ENCODE measurements at places on chromosomes 4 and X.

DNA sequence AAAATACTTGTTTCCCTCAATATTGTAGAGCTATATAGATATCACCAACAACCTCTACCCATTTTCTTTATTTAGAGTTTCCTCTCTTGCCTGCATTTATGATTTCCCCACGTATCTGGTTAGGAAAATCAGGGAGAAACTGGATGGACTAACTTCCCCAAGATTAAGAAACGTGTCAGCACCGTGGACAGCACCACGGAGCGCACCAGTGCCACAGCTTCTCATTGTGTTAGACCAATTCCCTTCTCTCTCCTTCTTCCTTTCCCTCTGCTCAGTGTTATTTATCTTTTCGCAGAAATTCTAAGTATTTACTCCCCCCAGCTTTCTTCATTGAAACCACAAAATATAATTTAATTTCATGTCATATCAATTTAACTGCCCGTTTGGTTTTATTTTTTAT, 568.6 kb upstream of the BOD1L1 start:
- no peak for DNase-seq

GRCh38 chr4:8503801-8504200, 63.2 kb downstream of the TRMT44 start:
- DNase-seq: no peak

GRCh38 chr4:3074846-3075651, 568 bp downstream of the HTT start:
- peak; percentile 25 for DNase-seq

DNA sequence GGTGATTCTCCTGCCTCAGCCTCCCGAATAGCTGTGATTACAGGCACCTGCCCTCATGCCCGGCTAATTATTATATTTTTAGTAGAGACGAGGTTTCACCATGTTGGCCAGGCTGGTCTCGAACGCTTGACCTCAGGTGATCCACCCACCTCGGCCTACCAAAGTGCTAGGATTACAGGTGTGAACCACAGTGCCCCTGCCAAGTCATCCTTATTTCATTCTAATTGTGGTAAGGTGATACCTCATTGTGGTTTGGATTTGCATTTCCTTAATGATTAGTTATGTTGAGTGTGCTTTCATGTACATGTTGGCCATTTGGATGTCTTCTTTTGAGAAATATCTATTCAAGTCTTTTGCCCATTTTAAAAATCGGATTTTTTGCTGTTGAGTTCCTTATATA, 93.0 kb downstream of the USP9X start:
- DNase-seq: peak; percentile 8

- DNase-seq: peak; percentile 56
Observed at GRCh38 chr4:56653461-56654237, 27.4 kb downstream of the HOPX start.

- DNase-seq: no peak
Observed at GRCh38 chr4:156230176-156230575, 276.5 kb upstream of the CTSO start.

DNA sequence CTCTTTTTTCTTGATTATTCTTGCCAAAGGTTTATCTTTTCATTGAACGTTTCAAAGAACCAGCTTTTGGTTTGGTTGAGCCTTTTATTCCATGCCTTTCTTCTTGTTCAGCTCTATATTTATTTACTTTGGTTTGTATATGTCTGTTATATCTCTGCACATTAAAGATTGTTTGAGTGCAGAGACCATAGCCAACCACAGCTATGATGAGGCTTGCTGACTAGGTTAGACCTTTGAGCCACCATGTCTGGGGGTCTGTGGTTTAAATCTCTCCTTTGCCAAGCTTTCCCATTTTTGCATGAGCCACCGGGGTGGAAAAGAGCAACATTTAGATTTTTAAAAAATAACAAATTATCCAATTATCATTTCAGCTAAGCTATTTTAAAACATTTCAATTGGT, 96.1 kb downstream of the NHS start:
- no peak for DNase-seq

DNA sequence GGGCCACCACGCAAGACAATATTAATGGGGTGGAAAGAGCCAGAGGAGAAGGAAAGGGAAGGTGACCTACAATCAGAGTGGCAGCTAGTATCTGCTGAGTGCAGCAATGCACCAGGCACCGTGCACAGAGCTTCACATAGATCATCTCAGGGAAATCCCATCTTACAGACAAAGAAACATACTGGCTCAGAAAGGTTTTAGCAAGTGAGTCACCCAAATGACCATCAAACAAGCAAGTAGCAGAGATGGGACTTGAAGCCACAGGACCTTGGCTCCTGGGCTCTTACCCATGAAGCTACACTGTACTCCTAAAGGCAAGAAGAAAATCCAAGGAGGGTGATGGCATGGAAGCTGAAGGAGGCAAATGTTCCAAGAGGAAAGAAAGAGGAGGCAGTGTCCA, 6.8 kb downstream of the ANXA5 start:
- no peak for DNase-seq

- no peak for DNase-seq
Observed at GRCh38 chrX:13649838-13650237, 3.1 kb upstream of the TCEANC start.

DNA sequence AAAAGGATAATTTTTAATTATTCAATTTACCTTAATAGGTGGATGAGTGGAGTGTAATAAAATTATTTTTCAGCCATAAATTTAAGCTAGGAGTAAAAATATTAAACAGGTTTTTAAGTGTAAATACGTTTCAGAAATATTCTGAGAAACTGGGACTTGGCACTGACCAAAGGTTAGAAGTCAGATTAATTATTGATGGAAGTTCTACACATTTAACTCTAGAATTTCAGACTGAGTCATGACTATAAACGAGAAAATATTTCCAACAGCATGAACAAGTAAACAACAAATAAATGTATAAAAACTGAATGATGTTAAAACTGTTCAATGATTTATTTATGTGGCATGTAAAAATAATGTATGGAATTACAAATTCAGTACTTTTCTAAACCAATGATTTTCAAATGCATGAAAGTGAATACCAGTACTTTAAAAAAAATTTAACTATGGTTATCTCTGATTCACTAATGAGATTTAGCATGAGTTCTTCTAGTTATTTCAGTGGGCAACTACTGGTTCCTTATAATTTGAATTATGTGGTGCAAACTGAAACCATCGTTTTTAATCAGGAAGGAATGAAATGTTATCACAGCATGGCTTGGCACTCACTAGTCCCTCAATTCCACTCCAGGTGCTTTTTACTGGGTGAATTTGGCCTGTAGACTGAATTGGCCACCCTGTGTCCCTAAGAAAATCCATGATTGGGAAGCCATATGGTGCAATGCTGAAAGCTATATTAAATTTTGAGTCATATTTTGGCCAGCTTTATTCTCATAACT, 244.2 kb downstream of the FSTL5 start:
- DNase-seq: no peak

DNA sequence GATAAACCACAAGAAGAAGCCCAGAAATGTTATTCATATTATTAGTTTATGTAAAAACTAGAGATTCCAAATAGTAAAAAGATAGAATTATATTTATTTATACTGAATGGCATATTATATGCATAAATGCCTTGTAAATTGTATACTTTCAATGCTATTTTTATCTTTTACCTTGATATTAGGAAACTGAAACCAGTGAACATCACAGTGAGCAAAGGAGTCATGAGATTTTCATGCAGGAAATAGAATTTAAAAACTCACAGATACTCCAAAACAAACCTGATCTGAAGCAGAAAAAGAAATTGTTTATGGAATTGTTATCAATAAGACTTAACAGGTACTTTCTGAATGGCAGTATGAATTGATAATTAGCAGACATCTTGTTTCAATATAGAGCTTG, 207.3 kb upstream of the CENPE start:
- no peak for DNase-seq

DNA sequence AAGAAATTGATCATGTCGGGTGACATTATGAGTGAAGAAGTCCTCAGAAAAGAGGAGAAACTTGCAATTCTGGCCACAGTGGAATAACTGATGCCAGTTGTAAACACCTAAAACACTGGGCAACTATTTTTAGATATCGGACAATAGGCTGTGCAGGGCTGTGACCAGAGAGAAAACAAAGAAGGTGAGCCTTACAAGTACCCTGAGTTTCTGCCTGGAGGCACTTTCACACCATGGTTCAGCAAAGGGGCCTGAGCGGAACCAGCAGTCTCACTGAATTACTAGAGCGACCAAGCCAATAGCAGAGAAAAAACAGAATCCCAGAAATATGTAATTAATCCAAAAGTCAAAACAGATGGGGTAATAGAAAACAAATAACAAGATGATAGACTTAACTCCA, 11.2 kb downstream of the IRAK1 start:
- DNase-seq: no peak

DNA sequence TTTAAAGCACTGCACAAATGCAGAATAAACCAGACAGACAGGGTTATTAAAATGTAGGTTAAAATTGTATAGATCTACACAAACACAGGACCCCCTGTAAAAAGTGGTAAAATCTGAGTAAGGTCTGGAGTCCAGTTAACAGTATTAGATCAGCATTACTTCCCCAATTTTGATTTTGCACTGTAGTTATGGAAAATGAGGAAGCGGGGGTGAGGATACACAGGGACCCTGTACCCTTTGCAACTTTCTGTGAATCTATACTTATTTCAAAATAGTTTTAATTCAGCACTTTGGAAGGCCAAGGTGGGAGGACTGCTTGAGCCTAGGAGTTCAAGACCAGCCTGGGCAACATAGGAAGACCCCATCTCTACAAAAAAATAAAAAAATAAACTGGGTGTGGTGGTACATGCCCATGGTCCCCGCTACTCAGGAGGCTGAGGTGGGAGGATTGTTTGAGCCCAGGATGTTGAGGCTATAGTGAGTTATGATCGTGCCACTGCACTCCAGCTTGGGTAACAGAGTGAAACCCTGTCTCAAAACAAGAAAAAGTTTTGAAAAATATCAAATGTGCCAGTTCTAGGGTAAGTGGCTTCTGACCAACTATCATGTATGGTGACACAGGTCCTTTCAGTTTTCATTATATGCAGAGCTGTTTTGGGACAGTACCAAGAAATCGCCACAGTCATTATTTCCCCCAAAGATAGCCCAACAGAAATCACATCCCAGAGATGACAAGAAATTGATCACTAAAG, 17.7 kb downstream of the SEL1L3 start:
- no peak for DNase-seq

- DNase-seq: no peak
Observed at GRCh38 chr4:147942729-147943128, 210.8 kb downstream of the ARHGAP10 start.

- DNase-seq: no peak
Observed at GRCh38 chr4:102598086-102598761, 97.1 kb downstream of the NFKB1 start.

- DNase-seq: no peak
Observed at GRCh38 chrX:118565853-118566252, 70.2 kb downstream of the DOCK11 start.

- DNase-seq: no peak
Observed at GRCh38 chrX:32582729-32583128, 628.6 kb downstream of the DMD start.

DNA sequence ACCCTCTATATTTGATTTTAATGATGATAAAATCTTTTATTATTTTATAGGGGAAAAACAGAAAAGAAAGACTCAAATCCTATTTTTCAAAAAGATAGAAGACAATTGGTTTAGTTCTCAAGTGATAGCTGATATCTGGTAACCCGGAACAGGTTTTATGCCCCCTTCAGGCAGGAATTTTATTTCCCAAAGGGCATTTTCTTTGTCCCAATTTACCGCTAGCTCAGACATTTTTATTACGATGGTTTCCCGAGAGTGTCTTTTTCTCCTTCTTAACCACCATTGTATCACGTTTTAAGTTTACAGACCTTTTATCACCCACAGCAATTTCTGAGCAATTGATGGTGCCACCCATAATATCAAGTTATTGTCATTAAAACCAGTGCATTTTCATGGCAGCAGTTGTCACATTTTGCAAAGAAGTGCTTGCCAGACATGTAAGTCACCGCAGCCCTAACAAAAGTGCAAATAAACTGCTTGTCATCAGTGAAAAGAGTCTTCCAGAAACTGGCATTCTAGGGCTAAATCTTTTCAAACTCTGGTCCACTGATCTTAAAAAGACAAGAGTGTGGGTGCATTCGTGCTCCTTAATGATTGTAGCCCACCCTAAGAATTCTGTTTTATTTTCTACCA, 204.8 kb upstream of the VCX start:
- no peak for DNase-seq

DNA sequence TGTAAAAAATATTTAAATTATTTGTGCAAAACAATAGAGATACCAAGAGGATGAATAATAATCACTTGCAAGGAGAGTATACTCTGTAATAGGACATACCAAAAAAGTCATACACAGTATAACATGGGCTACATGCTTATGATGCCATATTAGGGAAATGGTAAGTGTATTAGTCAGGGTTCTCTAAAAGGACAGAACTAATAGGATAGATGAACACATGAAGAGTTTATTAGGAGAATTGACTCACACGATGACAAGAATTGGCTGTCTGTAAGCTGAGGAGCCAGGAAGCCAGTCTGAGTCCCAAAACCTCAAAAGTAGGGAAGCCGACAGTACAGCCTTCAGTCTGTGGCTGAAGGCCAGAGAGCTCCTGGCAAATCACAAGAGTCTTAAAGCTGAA, 151.2 kb downstream of the DTHD1 start:
- DNase-seq: no peak

GRCh38 chr4:125184116-125184515, 130.6 kb upstream of the FAT4 start:
- DNase-seq: no peak

DNA sequence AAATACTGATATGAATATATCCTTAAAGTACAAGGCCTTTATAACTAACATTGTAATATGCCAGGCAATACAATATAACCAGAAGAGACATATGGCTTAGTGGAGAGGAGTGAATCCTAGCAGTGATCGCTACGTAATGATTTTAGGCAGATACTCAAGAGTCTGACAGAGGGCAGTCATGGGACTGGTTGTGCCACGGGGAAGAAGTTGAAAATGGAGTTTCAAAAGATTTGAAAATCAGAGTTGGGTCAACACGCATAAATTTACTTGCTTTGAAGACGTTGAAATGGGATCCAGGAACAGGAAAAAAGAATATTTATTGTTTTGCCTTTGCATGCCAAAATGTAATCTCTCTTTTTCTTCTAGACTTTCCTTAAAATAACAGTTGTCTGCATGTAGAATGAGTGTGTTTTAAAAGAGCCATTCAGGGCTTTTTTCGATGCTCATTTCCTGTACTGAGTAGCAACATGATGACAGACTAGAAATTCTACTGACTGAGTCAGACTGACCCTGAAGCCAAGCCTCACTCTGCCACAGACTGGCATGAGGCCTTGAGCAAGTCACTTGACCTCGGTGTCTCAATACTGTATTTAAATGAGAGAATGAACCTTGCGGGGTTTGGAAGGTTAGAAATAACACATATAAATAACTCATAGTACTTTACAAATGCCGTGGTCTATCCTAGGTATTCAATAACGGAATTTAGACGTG, 8.1 kb upstream of the SMS start:
- DNase-seq: no peak

GRCh38 chrX:129553619-129554288, 13.7 kb downstream of the OCRL start:
- DNase-seq: no peak

- DNase-seq: no peak
Observed at GRCh38 chr4:128633067-128633466, 176.4 kb upstream of the JADE1 start.

All from CD4-positive, alpha-beta T cell treated with Interleukin-6 for 4 hours (primary cell).